ENCODE measurements at places on chromosomes 6 and 20. TPM values are rescaled to one million over a fixed set of nuclear protein-coding genes. Genes with fewer than 3 reads are reported as not detected.

GRCh38 chr6:146444189-146444588 is 99.4 kb upstream of the RAB32 start:
- DNase-seq, result no peak

DNA sequence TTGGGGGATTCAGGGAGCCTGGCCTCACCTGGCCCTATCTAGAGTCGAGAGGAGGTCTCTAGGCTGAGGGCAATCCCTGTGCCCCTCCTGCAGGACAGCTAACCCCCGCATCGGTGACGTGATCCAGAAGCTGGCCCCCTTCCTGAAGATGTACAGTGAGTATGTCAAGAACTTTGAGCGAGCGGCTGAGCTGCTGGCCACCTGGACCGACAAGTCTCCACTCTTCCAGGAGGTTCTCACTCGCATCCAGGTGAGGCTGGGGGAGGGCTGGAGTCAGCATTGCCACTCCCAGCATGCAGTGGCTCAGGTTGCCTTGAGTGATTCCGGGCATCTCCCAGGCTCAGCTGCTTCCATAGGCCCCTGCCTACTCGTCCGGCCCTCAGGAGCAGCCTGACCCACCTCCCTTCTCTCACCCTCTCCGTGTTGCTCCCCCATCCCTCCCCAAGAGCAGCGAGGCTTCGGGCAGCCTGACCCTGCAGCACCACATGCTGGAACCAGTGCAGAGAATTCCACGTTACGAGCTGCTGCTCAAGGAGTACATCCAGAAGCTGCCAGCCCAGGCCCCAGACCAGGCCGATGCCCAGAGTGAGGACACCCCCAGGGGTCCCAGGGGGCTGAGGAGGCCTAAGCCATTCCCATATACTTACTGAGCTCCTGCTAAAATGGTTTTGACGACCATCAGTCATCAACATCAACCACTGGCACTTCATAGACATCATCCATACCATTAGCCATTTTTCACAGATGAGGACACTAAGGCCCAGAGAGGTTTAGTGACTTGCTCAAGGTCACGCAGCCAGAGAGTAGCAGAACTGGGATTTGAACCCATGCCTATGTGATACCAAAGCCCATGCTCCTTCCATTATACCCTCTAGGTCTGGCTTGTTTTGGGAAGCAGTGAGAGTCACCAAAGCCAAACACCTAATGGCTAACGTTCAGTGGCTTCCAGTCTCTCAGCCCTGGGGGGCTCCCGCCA is 8.3 kb downstream of the FGD2 start:
- DNase-seq, result no peak

The GUCA1A gene
- total RNA-seq, result not detected

- no peak for DNase-seq
Observed at GRCh38 chr6:145142958-145143357, 592.4 kb downstream of the EPM2A start.

The ARFRP1 gene
- 25.1 TPM for total RNA-seq

DNA sequence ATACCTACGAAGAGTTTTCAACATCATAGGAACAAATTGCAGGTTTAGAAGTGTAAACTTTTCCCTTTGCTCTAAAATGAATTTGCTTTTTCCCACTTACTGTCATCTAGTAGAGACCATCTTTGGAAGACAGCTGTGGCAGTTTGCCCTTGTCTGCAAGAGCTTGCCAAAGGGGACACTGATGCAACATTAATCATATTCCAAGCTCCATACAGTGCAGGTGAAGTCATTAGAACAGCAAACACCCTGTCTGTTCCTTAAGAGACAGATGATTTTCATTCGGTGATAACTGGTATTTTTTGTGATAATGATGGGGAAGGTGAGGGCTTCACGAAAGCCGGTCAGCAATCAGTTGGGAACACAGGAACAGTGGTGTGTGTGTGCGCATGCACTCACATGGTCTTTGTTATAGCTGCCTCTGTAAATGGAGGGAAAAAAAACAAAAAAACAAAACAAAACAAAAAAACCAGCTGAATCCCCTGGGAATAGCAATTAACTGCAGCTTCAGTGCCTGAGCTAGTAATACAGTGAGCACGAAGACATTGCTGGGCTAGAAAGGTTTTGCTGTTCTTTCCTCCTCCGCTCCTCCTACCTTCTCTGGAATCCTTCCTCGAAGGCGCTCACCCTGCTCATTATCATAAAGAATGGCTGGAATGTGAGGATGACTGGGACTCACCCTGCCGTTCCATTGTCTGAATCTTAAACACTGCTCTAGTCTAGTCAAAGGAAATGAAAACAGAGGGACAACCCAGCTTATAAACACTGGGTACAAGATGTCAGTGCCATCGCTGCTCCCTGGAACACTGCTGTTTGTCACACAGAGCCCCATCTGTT is 35.2 kb upstream of the KIF13A start:
- peak; percentile 55 for DNase-seq

DNA sequence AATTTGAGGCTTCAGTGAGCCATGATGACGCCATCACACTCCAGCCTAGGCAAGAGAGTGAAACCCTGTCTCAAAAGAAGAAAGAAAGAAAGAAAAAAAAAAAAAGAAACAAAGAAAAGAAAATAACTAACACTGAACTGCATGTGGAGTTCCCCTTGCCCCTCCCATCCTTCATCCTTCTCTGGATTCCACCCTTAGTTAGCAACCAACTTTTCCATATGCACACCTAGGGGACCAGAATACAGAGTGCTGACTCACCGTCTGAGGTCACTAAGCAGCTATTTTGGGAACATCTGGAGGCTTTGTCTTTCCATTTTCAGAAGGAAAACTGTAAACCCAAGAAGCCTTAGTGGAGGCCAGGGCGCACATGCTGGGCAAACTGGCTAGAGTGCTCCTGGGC is 257.4 kb downstream of the MAFB start:
- DNase-seq, result peak; percentile 5

DNA sequence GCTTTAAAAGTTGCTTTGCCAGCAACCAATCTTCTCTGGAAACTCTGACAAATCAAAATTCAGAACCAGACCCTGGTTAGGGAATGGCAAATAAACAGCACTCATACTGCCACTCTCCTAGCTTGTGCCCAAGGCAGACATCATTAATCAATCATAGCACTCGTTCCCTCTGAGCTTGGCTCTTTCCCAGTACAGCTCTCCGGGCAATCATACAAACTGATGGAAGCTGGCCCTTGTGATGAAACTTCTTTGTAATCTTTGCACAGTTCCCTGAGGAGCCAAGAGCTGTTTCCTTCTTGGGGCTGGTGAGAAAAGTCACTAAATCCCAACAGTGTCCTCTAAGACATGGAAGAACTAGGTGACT is 34.7 kb downstream of the KIAA1755 start:
- DNase-seq, result no peak

DNA sequence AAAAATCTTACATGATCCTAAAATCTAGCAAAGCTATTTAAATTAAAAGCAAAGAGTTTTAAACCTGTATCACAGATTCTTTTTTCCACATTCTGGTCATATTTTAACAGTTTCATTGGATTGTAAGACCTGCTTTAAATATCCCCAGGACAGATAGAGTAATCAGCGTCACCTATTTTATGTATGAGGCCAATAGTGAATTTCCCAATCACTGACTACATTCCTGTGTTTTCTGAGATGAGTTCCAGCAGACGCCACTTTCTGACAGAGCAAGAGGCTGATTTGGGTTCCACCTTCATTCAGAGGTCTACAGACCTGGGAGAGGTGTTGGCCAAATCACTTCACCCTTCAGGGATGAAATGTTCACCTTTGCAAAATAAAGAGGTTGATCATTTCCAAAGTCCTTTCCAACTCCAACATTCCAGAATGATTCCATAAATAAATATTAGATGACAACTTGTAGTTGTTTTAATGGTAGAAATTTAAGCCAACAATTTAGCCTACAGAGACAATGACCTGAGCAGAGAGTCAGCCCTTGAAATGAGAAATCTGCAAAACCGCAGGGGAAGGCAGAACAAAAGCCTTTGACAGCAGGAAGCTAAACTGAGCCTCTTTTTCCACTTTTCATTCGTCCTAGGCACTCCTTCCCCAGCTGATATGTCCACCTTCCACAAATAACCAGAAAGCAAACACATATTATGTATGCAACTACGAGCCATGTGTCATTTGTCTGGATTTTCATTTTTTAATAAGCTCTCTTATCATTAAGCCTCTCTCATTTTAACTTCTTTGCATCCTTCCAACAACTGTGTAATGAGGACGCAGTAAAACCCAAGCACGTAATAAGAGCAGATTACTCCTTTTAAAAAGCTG is 105.2 kb downstream of the TFAP2A start:
- no peak for DNase-seq

The SLC12A5 gene
- total RNA-seq, result not detected

- DNase-seq, result peak; percentile 78
Observed at GRCh38 chr6:2563635-2564034, 187.1 kb downstream of the MYLK4 start.

The CRISP2 gene
- 0.23 TPM for total RNA-seq

- DNase-seq, result peak; percentile 69
Observed at GRCh38 chr6:148611213-148611612, 135.6 kb upstream of the UST start.

Data from Daoy (cell line).